Stimulated activated CD8-positive, alpha-beta memory T cell treated with anti-CD3 and anti-CD28 coated beads, Interleukin-2, amount 100 ng/mL, for 48 hours (primary cell): ENCODE measurements at places on chromosomes 2 and 18.

- no peak for DNase-seq
Observed at GRCh38 chr2:147442816-147443215, 402.0 kb upstream of the ACVR2A start.

DNA sequence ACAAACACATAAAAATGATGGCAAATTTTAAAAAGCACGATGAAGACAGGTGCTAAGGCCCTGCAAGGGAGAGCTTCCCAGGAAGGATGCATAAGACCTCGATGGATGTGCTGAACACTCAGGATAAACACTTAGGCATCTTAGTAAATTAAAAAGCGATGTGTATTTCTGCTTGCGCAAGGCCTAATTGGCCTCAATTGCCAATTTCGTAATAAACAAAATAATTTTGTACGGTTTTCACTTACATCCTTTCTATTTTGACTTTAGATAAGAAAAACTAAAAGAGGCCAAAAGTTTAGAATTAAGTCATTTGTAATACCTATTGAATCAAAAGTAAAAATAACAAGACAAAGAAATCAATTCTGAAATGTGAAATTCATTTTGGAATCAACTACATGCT is 189.1 kb downstream of the TCF4 start:
- no peak for DNase-seq

GRCh38 chr18:74244554-74244953 is 47.2 kb downstream of the CYB5A start:
- no peak for DNase-seq

- no peak for DNase-seq
Observed at GRCh38 chr2:52976143-52976949, 791.3 kb upstream of the CHAC2 start.

- DNase-seq, result no peak
Observed at GRCh38 chr2:189147361-189147760, 32.2 kb downstream of the COL5A2 start.

DNA sequence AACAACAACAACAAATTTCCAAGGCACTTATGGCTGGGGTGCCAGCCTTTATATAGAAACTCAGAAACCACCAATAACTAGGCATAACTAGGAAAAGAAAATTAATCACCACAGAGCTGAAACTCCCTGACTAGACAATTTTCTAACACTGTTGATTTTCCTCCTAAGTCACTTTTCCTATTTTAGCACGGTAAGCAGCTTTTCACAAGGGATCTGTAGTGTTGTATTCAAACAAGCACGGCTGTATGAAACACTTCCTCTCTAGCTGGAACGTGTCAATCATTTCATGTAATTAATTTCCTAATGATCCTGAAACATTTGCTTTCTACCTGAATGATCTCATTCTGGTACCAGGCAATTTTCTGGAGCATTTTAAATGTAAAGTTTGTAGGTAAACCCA is 645.0 kb downstream of the IRS1 start:
- DNase-seq, result no peak

GRCh38 chr2:152646775-152647174 is 70.5 kb downstream of the PRPF40A start:
- DNase-seq, result no peak

DNA sequence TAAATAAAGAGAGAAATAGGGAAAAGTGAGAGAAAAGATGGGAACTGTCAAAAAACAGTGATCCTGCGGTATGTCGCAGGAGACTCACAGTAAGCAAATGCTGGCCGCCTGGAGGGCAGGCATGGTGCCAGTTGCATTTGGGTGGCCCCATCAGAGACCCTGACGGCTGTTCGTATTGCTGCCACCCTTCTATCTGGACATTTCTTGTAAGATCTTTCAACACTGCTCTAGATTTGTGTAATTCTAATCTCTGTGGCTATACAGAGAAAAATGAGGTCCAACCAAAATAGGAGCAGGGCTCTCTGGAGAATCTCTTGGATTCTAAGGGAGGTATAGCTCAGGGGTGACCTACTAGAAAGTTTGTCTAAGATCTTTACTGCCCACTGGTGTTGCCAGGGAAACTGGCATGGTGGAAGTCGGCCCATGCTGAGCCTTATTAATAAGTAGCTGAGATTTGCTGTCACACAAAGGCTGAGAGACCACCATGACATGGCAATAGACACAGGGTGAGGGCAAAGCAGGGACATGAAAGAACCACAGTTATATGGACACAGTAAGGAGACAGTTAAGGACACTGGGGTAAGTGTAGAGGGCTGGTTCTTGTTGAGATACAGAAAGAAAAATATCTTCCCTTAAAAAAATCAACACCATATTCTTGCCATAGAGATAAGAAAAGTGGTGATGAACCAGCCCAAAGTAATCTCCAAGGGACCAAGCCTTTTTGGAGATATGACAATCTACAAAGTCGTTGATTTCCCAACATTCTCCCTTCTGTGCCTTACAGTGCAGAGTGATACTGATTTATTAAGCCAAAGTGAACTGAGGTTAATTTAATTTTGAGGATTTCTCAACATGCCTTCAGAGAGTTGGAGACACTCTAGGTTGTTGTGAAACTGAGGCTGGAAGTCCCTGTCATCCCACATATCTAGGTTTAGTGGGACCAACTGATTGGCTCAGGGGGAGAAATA is 26.4 kb upstream of the FZD7 start:
- no peak for DNase-seq

DNA sequence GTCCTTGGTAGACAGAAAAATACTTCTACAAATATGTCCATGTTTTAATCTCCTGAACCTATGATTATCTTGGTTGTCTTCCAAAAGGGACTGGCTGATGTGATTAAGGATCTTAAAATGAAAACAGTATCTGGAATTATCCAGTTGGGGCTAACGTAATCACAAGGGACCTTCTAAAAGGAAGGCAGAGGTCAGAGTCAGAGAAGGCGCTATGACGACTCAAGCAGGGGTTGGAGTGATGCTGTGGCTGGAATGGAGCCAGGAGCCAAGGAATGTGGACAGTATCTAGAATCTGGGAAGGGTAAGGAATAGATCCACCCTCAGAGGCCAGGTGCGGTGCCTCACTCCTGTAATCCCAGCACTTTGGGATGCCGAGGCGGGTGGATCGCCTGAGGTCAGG is 4.2 kb upstream of the USP14 start:
- DNase-seq, result no peak

- DNase-seq, result no peak
Observed at GRCh38 chr2:208013285-208014178, 11.8 kb downstream of the PLEKHM3 start.

DNA sequence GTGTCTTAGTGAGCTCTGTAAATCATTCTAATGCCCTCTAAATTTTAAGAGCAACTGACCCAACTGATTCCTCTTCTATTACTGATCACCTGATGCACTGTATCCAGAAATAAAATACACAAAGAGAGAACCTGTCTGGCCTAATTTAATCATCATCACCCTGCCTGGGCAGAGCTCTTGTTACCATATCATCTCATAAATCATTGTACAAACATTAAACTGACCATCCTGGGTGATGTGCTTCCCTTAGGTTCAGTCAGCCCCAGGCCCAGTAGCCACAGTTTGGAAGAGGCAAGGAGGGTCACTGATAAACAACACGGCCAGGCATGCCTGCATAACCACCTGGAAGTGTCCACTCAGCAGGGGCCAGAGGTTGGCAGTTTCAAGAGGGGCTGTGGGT is 22.7 kb upstream of the ACMSD start:
- no peak for DNase-seq

- DNase-seq, result no peak
Observed at GRCh38 chr2:101710471-101711318, 13.2 kb downstream of the MAP4K4 start.

DNA sequence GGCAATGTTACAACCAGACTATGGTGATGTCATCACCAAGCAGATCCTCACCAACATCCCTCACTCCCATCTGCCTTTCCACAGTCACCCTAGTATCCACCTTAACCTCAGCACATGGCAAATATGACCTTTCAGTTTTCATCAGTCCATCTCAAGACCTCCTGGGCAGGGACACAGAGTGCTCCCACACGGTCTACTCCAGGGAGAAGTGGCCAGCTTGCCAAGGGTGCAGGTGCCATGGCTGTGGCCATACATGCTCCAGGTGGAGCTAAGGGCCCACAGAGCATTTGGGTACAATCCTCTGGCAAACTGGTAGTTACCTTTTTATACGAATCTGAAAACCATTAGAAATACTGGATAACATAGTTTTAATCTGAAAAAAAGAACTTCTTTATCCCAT is 453.1 kb downstream of the ADCYAP1 start:
- no peak for DNase-seq

DNA sequence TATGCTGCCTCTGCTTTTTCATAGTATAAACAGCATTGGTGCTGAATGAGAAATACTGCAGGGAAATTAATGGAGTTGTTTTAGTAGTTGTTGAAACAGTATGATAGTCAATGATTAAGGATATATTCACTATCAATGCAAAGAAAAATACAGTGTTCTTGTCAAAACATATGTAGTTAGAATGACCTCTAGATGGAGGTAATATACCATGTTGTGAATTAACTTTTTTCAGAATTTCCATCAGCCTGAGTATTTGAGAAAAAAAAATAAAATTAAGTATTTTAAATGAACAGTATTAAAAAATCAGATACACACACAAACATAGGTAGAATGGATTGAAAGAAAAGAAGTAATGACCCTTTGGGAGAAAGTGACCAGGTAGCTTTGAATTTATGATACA is 59.5 kb downstream of the RMDN2 start:
- DNase-seq, result no peak

GRCh38 chr18:80004600-80005342 is 16.4 kb upstream of the TXNL4A start:
- DNase-seq, result no peak

DNA sequence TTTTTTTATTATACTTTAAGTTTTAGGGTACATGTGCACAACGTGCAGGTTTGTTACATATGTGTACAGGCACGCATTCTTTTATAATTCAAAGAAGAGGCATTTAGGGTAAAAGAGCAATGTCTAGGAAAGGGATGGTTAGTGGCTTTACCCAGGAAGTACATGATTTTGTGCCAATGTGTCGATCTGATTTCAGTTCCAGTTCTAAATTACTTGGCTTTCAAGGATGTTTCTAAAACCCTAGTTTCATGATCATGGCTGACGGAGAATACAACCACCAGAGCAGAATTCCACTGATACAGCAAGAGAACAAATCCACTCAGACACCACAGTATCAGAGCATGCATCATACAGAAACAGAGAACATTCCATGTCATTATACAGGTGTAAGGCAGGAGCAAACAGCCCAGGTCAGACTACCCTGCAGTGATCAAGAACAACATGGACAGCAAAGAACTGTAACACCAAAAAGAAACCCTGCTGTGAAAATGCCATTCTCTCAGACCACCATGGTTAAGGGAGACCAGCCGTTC is 116.7 kb upstream of the STK17B start:
- DNase-seq, result no peak

- no peak for DNase-seq
Observed at GRCh38 chr2:239147376-239147775, 253.4 kb downstream of the HDAC4 start.

- DNase-seq, result no peak
Observed at GRCh38 chr18:11821208-11821607, 30.0 kb upstream of the CHMP1B start.

GRCh38 chr2:197011801-197012641 is 85.5 kb upstream of the PGAP1 start:
- DNase-seq, result no peak

DNA sequence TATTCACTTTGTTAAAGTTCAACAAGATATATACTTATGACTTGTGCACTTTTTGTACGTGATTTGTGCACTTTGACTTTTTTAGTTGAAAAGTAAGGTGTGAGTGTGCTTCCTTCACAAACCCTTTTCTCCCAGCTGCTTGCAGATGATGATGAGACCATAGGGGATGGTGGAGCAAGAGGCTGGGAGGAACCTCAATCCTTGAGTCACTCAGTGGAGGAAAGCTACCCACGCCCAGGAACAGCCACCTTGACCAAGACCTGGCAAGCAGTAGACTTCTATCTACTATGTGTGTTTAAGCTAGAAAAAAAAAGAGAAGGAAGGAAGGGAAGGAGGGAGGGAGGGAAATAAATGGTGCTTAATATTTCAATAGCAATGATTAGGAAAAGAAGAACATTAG is 25.2 kb upstream of the TAF1B start:
- DNase-seq, result no peak

GRCh38 chr2:127164761-127165538 is 55.1 kb downstream of the CYP27C1 start:
- no peak for DNase-seq

DNA sequence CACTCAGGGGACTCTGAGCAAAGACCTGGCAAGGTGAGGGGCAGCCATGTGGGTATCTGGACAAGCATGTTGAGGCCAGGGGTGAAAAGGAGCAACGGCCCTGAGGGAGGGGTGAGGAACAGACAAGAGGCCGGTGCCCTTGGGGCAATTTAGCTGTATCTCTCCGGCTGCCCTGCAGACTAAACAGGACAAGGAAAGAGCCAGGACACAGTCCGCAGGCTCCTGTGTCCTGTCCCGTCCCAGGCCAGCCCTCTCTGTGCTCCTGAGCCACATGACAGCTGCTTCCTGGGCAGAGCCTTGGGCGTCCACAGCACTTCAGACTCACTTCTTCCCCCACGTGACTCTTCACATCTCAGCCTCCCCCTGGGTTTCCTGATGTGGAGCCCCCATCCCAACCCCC is 206.1 kb downstream of the KLHL29 start:
- no peak for DNase-seq

GRCh38 chr2:225841314-225841713 is 441.8 kb downstream of the NYAP2 start:
- DNase-seq, result no peak

DNA sequence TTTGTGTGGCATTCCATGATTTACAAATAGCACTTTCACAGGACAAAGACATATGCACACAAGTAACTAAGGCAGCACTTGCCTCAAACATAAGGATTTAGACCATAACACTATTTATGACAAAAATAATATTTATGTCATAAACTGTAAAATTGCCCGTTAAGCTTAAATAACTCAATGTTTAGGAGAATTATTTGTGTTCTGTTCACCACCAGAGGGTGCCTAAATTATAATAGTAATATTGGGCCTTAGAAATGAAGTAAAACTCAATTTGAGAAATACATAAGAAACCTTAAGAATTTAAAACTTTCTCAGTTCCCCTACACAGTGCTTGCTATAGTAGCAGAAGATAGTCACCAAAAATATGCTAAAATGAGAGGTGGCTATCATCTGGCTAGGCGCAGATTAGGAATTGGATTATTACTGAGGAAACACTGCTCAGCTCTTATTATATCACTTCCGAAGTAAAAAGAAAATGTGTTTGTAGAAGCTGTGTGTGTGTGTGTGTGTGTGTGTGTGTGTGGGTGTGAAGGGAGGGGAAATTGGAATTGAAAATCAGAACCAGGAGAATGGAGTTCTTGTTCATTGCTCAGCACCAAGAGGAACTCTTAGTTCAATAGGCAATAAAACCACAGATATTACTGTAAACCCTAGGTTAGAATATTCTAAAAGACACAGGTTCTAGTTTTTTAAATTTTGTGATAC is 4.9 kb upstream of the CHN1 start:
- no peak for DNase-seq

- no peak for DNase-seq
Observed at GRCh38 chr2:172420216-172420615, 7.2 kb upstream of the ITGA6 start.

- DNase-seq, result no peak
Observed at GRCh38 chr2:203814661-203815540, 52.7 kb upstream of the CTLA4 start.
